ENCODE measurements at places on chromosomes 5 and 9. TPM values are rescaled to one million over a fixed set of nuclear protein-coding genes. Genes with fewer than 3 reads are reported as not detected.

NOXA1 gene
- total RNA-seq: 0.77 TPM

LOX gene
- 33.4 TPM for total RNA-seq

SLC28A3 gene
- under 0.01 TPM for total RNA-seq

IL4 gene
- not detected for total RNA-seq

CARD9 gene
- 1.0 TPM for total RNA-seq

ANKRD55 gene
- total RNA-seq: under 0.01 TPM

GRM6 gene
- not detected for total RNA-seq

CLIC3 gene
- 3.5 TPM for total RNA-seq

PAEP gene
- not detected for total RNA-seq

DNA sequence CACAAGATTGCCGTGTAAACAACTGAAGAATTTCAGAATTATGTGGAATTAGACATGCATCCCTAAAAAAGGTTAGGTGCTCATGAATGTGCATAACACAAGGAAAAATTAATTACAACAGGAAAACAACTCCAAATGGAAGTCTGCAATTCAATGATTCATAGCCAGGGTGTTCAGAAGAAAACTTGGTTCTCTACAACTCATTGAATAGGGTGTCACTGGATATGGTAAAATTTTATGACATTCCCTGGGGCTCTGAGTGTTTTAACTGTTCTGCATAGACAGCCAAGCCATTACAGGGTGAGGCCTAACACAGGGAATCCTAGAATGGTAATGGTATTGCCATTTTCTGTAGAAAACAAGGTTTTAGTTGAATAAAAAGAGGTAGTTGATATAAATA lies 24.4 kb upstream of the ZSWIM6 start:
- H3K36me3 ChIP-seq: no peaks in the 10 kb centered on the region
- no peak overlapping the region for H3K4me3 ChIP-seq
- peaks cover 33% of the 10 kb centered on the region for H3K4me1 ChIP-seq
- no peaks in the 10 kb centered on the region for H3K27me3 ChIP-seq

DNA sequence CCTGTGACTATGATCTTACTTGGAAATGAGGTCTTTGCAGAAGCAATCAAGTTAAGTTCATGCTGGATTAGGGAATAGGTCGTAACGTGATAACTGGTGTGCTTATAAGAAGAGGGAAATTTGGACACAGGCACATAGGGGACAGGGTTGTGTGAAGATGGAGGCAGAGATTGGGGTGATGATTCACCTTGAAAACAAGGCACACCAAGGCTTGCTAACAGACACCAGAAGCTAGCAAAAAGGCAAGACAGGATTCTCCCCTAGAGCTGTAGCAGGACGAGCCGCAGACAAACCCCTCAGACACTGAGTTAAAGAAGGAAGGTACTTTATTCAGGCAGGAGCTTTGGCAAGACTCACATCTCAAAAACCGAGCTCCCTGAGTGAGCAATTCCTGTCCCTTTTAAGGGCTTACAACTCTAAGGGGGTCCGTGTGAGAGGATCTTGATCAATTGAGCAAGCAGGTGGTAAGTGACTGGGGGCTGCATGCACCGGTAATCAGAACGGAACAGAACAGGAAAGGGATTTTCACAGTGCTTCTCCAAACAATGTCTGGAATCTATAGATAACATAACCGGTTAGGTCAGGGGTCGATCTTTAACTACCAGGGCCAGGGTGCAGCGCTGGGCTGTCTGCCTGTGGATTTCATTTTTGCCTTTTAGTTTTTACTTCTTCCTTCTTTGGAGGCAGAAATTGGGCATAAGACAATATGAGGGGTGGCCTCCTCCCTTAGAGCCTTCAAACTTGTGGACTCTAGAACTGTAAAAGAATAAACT lies 57.5 kb upstream of the S1PR3 start:
- no peaks in the 10 kb centered on the region for H3K4me1 ChIP-seq
- H3K36me3 ChIP-seq: no peaks in the 10 kb centered on the region
- H3K4me3 ChIP-seq: no peak overlapping the region
- H3K27me3 ChIP-seq: no peaks in the 10 kb centered on the region
- H3K27ac ChIP-seq: no peak overlapping the region
- DNase-seq: no peak

DNA sequence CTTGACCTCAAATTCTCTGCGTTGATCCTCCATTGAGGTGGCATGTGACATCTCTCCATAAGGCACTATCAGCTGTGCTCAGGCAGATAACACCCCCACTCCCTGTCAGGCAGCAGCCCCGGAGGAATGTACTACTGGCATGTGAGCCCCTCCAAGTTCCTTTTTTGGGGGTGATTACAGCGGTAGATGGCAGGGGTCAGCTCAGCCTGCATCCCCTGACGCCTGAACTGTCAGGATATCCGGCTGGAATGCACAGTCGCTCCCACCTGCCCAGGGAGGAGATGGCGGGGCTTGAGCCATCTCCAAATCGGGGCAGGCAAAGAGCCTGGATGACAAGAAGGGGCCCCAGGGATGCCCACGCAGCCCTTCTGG lies 40.8 kb downstream of the FAM78A start:
- peaks cover 6% of the 10 kb centered on the region for H3K36me3 ChIP-seq
- no peak for DNase-seq
- H3K27me3 ChIP-seq: no peaks in the 10 kb centered on the region
- H3K4me3 ChIP-seq: no peak overlapping the region

DNA sequence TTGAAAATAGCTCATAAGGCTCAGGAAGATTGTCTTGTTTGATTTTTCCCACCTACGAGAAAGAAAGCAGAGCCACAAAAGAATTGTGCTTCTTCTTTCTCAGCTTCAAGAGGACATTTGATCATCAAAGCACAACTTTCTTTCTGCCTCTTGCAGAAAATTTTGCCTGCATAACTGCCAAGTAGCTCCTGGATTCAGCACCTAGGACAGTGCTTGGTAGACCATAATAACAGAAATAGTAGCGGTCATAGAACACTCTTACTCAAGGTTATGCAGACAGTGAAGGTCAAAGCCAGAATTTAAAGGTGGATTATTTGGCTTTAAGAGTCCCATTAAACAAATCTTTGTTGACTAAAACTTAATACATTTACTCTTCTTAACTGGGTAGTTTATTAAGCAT lies 594.7 kb upstream of the CCNG1 start:
- H3K4me3 ChIP-seq: no peak overlapping the region
- DNase-seq: no peak
- H3K27ac ChIP-seq: no peak overlapping the region
- H3K27me3 ChIP-seq: no peaks in the 10 kb centered on the region
- H3K36me3 ChIP-seq: no peaks in the 10 kb centered on the region

GRCh38 chr9:100352201-100352726 lies 478 bp downstream of the TEX10 start:
- peak; percentile 18 for DNase-seq
- H3K36me3 ChIP-seq: no peaks in the 10 kb centered on the region
- H3K27ac ChIP-seq: peak overlapping the region; percentile 79

DNA sequence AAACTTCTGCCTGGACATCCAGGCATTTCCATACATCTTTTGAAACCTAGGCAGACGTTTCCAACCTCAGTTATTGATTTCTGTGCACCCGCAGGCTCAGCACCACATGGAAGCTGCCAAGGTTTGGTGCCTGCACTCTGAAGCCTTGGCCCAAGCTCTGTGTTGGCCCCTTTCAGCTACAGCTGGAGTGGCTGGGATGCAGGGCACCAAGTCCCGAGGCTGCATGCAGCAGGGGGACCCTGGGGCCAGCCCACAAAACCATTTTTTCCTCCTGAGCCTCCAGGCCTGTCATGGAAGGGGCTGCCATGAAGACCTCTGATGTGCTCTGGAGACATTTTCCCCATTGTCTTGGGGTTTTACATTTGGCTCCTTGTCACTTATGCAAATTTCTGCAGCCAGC lies 49.9 kb downstream of the NFX1 start:
- no peak for DNase-seq
- no peaks in the 10 kb centered on the region for H3K4me1 ChIP-seq
- H3K27me3 ChIP-seq: no peaks in the 10 kb centered on the region
- H3K4me3 ChIP-seq: no peak overlapping the region
- H3K36me3 ChIP-seq: peaks cover 13% of the 10 kb centered on the region

DNA sequence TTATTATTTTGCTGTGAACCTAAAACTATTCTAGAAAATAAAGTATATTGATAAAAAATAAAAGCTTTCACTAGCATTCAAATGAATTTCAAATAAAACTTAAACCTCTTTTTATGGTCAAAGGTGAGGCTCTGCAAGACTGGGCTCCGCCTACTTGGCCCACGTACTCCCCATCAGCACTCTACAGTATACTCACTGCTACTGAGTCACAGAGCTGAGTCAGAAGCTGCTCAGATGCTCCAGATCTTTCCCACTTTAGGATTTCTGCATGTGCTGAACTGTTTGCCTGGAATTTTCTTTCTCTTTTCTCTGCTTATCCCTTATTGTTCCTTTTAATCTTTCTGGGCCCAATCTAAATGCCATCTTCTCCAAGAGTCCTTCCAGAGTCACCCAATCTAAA lies 331.9 kb upstream of the CCNG1 start:
- H3K27ac ChIP-seq: no peak overlapping the region
- H3K4me1 ChIP-seq: no peaks in the 10 kb centered on the region
- H3K36me3 ChIP-seq: no peaks in the 10 kb centered on the region

DNA sequence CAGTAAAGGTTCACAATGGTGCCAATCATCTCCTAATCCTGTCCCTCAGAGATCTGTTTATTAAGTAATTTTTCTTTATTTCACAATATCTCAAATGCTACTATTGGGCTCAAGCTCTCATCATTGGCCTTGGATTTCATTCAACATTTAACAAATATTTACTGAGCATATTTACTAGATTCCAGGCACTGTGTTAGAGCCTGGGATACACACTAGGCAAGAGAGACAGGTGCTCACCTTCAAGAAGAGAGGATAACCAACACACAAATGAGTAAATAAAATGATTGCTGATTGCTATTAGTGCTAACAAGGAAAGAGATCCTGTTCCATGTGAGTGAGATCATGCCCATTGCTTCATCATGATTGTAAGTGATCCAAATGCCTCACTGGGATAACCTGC lies 27.4 kb downstream of the PPP2R2B start:
- no peak overlapping the region for H3K4me3 ChIP-seq
- no peaks in the 10 kb centered on the region for H3K27me3 ChIP-seq
- H3K36me3 ChIP-seq: no peaks in the 10 kb centered on the region
- DNase-seq: no peak
- H3K27ac ChIP-seq: no peak overlapping the region

GRCh38 chr9:128702949-128703615 lies 779 bp downstream of the PKN3 start:
- DNase-seq: no peak
- H3K27ac ChIP-seq: no peak overlapping the region
- peak overlapping the region; percentile 73 for H3K4me3 ChIP-seq
- peaks cover 4% of the 10 kb centered on the region for H3K4me1 ChIP-seq
- H3K36me3 ChIP-seq: no peaks in the 10 kb centered on the region

- no peak overlapping the region for H3K27ac ChIP-seq
- H3K4me1 ChIP-seq: peaks cover 7% of the 10 kb centered on the region
- DNase-seq: peak; percentile 34
- H3K36me3 ChIP-seq: no peaks in the 10 kb centered on the region
- no peaks in the 10 kb centered on the region for H3K27me3 ChIP-seq
- H3K4me3 ChIP-seq: no peak overlapping the region
Measured at GRCh38 chr9:79026316-79026715, 545.4 kb upstream of the TLE4 start.

DNA sequence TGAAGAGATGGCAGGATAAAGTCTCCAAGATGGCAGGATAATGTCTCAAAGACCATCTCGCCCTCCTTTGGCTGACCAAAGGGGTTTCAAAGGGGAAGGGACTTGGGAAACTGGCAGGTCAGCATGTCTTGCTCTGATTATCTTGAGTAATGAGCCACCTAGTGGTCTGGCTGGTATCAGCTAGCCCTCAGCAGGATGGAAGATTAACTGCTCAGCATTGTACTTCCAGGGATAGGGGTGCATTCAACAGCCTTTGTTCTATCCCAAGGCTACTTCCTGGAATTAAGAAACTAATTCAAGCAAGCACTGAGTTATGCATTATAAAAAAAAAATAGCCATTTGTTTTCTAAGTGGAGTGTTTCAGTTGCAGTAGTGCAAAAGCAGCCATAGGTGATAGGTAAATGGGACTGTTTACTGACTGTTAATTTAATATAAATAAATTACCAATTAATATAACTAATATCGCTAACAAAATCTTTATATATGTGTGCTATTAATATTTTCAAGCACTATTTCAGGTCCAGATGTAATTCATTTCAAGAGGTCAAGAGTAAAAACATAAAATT lies 555.5 kb downstream of the CDH9 start:
- no peaks in the 10 kb centered on the region for H3K4me1 ChIP-seq
- no peak for DNase-seq
- no peak overlapping the region for H3K4me3 ChIP-seq
- H3K36me3 ChIP-seq: no peaks in the 10 kb centered on the region
- H3K27me3 ChIP-seq: no peaks in the 10 kb centered on the region

GRCh38 chr5:143053780-143054179 lies 283.6 kb downstream of the ARHGAP26 start:
- H3K27me3 ChIP-seq: no peaks in the 10 kb centered on the region
- no peaks in the 10 kb centered on the region for H3K36me3 ChIP-seq
- no peak overlapping the region for H3K4me3 ChIP-seq

- peak within 1 kb of the TSS; percentile 86 for H3K4me3 ChIP-seq
- peak within 1 kb of the TSS; percentile 47 for H3K27ac ChIP-seq
- no peaks in the 10 kb centered on the region for H3K27me3 ChIP-seq
- peak; percentile 78 for DNase-seq
- H3K4me1 ChIP-seq: peaks cover 2% of the 10 kb centered on the region
Measured at GRCh38 chr9:128339761-128340690, at the start of gene SLC27A4. TSS of gene SLC27A4 (plus strand) at chr9:128340527. CDS start at chr9:128343133, 2,606 bp downstream.

DNA sequence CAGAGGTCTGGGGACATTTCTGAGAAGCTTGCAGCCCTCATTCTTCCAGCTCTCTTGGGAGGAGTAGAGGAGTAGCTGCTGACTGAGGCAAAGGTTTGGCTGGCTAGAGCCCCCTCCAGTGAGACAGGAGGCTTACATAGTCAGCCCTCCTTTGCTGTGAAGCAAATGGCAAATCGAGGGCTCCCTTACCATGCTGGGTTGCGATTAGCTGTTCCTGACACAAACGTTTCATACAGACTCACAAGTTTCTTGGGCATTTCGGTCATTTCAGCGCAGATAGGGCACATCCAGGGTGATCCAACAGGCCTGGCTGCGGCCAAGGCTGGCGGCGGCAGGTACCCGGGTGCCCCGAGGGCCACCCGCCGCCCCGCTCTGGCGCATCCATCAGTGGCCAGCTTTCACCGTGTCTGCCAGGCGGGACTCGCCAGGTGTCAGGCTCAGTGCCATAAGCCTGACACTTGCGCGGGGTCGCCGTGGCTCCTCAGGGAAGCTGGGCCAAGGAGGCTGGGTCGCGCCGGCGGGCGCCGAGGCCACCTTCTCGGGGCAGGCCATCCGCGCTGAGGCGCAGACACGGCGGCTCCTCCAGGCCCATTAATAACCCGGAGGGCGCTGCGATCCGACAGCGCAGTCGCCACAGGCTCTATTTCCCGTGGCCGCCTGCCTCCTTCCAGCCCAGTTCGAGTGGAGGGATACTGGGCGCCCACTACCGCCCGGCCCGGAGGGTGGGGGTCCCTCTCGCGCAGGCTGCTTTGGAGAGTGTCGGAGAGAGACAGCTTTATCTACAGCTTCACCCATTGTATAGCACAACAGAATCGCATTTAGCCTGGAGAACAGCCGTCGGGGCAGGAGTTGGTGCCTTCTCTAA lies 9.1 kb downstream of the PRDM6 start:
- no peaks in the 10 kb centered on the region for H3K27me3 ChIP-seq
- H3K27ac ChIP-seq: peak overlapping the region; percentile 56
- H3K36me3 ChIP-seq: peaks cover 4% of the 10 kb centered on the region
- H3K4me1 ChIP-seq: peaks cover 13% of the 10 kb centered on the region
